ENCODE measurements at places on chromosomes 6 and 20. TPM values are rescaled to one million over a fixed set of nuclear protein-coding genes. Genes with fewer than 3 reads are reported as not detected.

Gene RMND1
- 18.5 TPM for total RNA-seq

DNA sequence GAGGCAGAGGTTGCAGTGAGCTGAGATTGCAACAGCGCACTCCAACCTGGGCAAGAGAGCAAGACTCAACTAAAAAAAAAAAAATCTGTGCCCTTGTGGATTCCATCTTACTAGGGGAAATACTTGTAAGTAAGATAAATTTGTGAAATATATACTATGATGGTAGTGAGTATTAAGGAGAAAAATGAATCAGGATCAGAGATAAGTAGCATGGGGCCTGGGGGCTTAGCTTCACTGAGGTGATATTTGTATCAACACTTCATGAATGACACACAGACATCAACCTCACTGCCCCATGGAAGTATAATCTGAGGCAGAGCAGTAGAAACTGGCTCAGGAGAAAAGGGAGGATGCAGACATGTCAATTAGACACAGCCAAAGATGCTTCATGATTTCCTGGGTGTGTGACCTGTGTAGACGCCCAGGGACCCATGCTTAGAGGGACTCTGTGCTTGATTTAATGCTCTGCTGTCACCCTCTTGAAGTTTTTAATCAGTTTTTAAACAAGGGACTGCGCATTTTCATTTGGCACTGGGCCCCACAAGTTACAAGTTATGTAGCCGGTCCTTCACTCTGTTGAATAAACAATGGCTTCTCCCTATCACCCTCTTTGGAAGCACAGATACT is 41.9 kb downstream of the PCNA start:
- peak; percentile 33 for DNase-seq
- no peaks in the 10 kb centered on the region for H3K27me3 ChIP-seq
- peaks cover 62% of the 10 kb centered on the region for H3K4me1 ChIP-seq

DNA sequence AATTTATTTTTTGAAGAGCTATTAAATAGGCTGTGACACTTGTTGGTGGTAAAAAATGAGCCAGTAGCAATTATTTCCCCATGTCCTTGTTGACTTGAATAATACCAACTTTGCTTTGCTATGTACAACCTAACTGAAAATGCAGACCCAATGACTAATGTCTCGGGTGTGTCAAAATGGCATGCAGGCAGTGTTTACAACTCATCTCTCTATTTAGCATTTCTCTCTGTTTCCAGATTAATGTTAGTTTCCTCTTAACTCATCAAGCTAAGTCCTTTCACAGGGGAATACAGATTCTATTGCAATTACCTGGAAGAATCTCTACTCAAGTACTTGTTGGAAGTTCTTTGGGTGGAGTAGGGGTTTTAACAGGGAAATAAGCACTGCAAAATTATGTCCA is 504.4 kb downstream of the BCKDHB start:
- H3K27me3 ChIP-seq = peaks cover 2% of the 10 kb centered on the region
- no peak overlapping the region for H3K27ac ChIP-seq
- DNase-seq = no peak
- H3K4me3 ChIP-seq = no peak overlapping the region
- no peaks in the 10 kb centered on the region for H3K36me3 ChIP-seq
- no peaks in the 10 kb centered on the region for H3K4me1 ChIP-seq

Gene CST2
- total RNA-seq = not detected

GRCh38 chr20:1422753-1423152 is 29.9 kb upstream of the FKBP1A start:
- H3K27me3 ChIP-seq = peaks cover 24% of the 10 kb centered on the region
- peaks cover 19% of the 10 kb centered on the region for H3K4me1 ChIP-seq
- peak overlapping the region; percentile 6 for H3K27ac ChIP-seq
- peaks cover 11% of the 10 kb centered on the region for H3K36me3 ChIP-seq

Gene MYB
- 12.6 TPM for total RNA-seq

DNA sequence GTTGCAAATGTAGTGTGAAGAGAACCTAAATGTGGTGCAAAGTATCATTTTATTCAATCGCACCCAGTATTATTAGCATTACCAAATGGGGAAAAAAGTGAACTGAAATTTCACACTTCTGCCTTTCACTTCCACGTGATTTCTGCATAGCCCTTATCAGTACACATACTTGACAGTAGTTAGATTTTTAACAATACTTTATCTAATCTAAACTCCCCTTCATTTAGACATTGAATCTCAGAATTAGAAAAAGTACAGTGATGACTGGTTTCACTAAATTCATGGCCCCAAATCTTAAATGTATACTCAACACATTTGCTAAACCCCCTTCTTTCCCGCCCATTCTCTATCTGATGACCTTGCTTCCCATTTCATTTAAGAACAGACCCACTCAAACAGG is 14.3 kb downstream of the STX7 start:
- H3K27me3 ChIP-seq = no peaks in the 10 kb centered on the region
- no peak for DNase-seq
- no peak overlapping the region for H3K27ac ChIP-seq
- H3K4me3 ChIP-seq = no peak overlapping the region

Measured in activated CD4-positive, alpha-beta T cell treated with anti-CD3 and anti-CD28 coated beads, Interleukin-2, amount 10 ng/mL, durations not matched to agents 7 days and 5 days (primary cell).